T-cell (primary cell): ENCODE measurements at places on chromosomes 12 and 14. TPM values are rescaled to one million over a fixed set of nuclear protein-coding genes. Genes with fewer than 3 reads are reported as not detected.

DNA sequence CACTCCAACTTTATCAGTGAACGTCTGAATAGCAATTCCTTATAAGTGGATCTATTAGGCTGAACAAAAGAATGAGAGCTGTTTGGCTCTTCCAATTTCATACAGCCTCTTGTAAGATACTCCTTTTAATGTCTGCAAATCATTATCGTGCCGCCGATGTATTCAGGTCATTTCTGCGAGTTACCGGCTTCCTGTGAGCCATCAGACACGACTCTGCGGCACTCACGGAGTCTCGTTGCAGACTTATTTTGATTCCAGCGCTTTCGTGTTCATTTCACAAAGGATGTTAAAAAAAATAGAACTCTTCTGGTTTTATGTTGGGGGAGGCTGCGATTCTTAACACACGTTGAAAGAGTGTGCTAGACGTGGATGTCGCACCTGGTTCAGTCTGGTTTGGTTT is 106.6 kb downstream of the GLT1D1 start:
- no peak for DNase-seq
- H3K4me3 ChIP-seq, result no peak overlapping the region
- H3K36me3 ChIP-seq, result no peaks in the 10 kb centered on the region
- no peak overlapping the region for H3K27ac ChIP-seq
- no peaks in the 10 kb centered on the region for H3K4me1 ChIP-seq

Gene RPL41
- 5,648 TPM for total RNA-seq

Gene MYBPC1
- not detected for total RNA-seq

Gene MYF6
- not detected for total RNA-seq

Gene DNAH10
- total RNA-seq, result 0.19 TPM

- DNase-seq, result no peak
- H3K27me3 ChIP-seq, result no peaks in the 10 kb centered on the region
- no peaks in the 10 kb centered on the region for H3K36me3 ChIP-seq
- no peak overlapping the region for H3K4me3 ChIP-seq
Measured at GRCh38 chr14:30283822-30284446, 275.0 kb upstream of the G2E3 start.

DNA sequence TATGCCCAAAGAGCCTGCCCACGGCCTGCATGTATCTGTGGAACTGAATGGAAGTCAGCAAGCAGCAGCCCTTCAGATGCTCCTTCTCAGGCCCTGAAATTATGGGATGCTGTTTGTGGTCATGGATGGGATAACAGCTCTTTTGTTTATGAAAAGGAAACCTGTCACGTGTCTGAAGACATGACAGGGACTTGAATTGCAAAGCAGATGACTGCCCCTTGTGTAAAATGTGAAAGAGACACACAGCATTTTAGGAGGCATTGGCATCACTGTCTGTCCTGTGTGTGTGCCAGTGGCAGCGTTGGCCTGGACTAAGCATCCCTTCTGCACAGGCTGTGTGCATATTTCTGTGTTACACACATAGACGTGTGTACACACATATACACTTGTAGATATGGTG is 192.1 kb downstream of the VRK1 start:
- H3K27me3 ChIP-seq, result no peaks in the 10 kb centered on the region
- peaks cover 10% of the 10 kb centered on the region for H3K4me1 ChIP-seq
- no peaks in the 10 kb centered on the region for H3K36me3 ChIP-seq
- no peak for DNase-seq
- no peak overlapping the region for H3K27ac ChIP-seq

Gene PLEKHG7
- 0.13 TPM for total RNA-seq

- no peaks in the 10 kb centered on the region for H3K27me3 ChIP-seq
- H3K4me3 ChIP-seq, result no peak overlapping the region
- H3K4me1 ChIP-seq, result peaks cover 17% of the 10 kb centered on the region
- H3K27ac ChIP-seq, result no peak overlapping the region
- H3K36me3 ChIP-seq, result no peaks in the 10 kb centered on the region
Measured at GRCh38 chr14:99592933-99593753, 10.9 kb downstream of the CCDC85C start.

GRCh38 chr12:130701402-130701744 is 14.7 kb downstream of the RIMBP2 start:
- DNase-seq, result peak; percentile 8
- peaks cover 15% of the 10 kb centered on the region for H3K27me3 ChIP-seq
- H3K4me3 ChIP-seq, result no peak overlapping the region
- H3K27ac ChIP-seq, result no peak overlapping the region
- H3K4me1 ChIP-seq, result no peaks in the 10 kb centered on the region

DNA sequence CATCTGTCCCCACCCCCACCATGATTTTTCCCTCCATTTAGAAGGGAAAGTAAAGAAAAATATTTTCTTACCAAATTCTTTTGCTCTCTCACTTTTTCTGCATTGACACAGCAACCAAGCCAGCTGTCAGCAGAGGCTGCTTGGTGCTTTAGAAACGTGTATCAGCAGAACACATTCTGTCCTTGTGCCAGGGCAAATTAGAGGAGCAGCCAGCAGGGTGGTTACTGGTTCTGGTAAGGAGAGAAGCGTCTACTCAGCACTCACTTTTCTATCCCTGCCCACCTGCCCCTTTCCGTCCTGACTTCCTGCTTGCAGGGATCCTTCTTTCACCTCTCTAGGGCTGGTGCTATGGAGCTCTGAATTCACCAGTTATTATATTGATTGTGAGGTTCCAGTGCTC is 327.5 kb upstream of the PDE3A start:
- H3K27me3 ChIP-seq, result no peaks in the 10 kb centered on the region
- no peaks in the 10 kb centered on the region for H3K4me1 ChIP-seq
- DNase-seq, result no peak
- H3K27ac ChIP-seq, result no peak overlapping the region
- H3K4me3 ChIP-seq, result no peak overlapping the region

GRCh38 chr14:37056473-37056872 is 115.9 kb downstream of the SLC25A21 start:
- H3K36me3 ChIP-seq, result no peaks in the 10 kb centered on the region
- no peaks in the 10 kb centered on the region for H3K27me3 ChIP-seq
- DNase-seq, result no peak
- H3K27ac ChIP-seq, result no peak overlapping the region
- no peak overlapping the region for H3K4me3 ChIP-seq

GRCh38 chr14:50608302-50608851 is 48.4 kb downstream of the ATL1 start:
- no peaks in the 10 kb centered on the region for H3K36me3 ChIP-seq
- no peaks in the 10 kb centered on the region for H3K4me1 ChIP-seq
- H3K4me3 ChIP-seq, result no peak overlapping the region
- no peaks in the 10 kb centered on the region for H3K27me3 ChIP-seq
- no peak for DNase-seq

Gene TSPAN8
- total RNA-seq, result 0.30 TPM

Gene ING4
- 64.5 TPM for total RNA-seq

- no peaks in the 10 kb centered on the region for H3K4me1 ChIP-seq
- DNase-seq, result no peak
- no peak overlapping the region for H3K27ac ChIP-seq
- no peaks in the 10 kb centered on the region for H3K36me3 ChIP-seq
- no peak overlapping the region for H3K4me3 ChIP-seq
Measured at GRCh38 chr14:92254786-92255185, 68.2 kb upstream of the SLC24A4 start.
